Muscle of arm (tissue), 14 donors: ENCODE measurements at places on chromosomes 7 and 10.

- DNase-seq = no peak
Measured at GRCh38 chr10:112899391-112900065, 50.5 kb upstream of the TCF7L2 start.

- peak; percentile 45 for DNase-seq
Measured at GRCh38 chr7:106659963-106660861, 746 bp downstream of the CCDC71L start.

DNA sequence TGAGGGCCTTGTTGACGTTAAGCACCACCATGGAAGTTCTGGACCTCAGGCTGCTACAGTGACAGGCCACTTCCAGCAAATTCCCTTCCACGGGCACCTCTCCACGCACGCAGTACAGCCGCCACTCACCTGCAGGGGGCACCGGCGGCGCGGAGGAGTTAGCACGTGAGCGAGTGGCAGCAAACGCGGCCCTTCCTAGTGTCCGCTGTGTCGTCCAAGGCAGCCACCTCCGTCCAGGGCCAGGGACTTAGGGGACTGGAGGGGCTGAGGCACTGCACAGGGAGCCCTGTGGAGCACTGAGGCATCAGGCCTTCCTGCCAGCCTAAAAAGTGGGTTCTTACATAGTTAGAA is 164.4 kb downstream of the SVIL start:
- DNase-seq = no peak

DNA sequence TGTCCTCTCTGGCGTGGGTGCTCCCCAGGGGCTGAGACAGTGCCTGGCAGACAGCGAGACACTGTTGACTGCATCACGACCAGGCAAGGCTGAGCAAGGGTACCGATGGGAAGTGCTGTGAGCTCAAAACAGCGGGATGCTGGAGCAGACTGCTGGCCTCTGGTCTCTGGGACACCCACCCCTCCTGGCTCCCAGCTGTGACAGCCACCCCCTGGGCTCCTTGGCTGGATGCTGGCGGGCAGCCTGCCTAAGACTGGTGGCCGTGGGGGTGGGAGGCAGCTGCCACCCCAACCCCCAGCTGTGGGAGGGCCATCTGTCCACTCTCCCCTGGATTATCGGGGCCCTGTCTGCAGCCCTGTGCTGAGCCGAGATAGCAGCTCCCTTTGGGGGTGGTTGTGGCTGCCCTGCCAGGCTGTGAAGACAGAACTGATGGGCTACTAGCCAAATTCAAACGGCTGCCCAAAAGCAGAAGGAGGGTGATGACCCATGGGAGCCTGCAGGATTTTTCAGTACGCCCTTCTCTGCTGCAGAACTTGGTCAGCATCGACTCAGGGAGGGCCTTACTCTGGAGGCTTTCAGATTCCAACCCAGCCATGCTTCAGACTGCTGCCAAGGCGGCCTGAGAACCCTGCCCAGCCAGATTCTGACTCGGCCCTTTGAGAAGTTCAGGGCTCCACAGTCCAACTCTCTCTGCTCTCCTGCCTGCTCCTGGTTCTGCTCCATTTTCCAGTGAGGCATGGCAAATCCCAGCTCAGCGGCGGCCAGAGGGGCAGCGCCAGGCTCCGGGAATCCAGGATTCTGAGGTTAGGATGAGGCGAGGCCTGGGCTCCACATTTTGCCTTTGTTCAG is 125.3 kb downstream of the NEURL1 start:
- DNase-seq = peak; percentile 73

GRCh38 chr10:60967854-60968484 is 24.0 kb upstream of the RHOBTB1 start:
- DNase-seq = no peak
